ENCODE measurements at places on chromosomes 1 and 21.
A peak's percentile ranks its signal among the peaks of the same experiment; 100 is the strongest.

GRCh38 chr1:29305943-29306342, 69.6 kb downstream of the PTPRU start:
- DNase-seq, result no peak

GRCh38 chr21:43944078-43944633, 68.0 kb upstream of the TRAPPC10 start:
- DNase-seq, result no peak

DNA sequence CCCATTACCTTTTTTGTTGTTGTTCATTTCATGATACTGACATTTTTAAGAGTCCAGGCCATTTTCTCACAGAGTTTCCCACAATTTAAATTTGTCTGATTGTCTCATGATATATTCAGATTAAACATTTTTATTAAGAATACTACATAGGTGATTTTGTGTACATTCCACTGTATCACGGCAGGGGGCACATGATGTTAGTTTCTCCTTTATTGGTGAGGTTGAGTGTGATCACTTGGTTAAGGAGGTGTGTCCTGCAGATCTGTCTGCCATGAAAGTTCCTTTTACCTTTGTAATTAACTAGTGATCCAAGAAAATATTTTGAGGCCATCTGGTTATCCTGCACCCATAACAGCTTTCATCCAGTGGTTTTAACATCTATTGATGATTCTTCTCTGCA, 11.8 kb downstream of the RTCA start:
- DNase-seq, result peak; percentile 48

GRCh38 chr1:43074244-43074643, 97.8 kb downstream of the EBNA1BP2 start:
- no peak for DNase-seq

GRCh38 chr21:14403681-14404318, 20.9 kb upstream of the HSPA13 start:
- peak; percentile 42 for DNase-seq

GRCh38 chr21:16156841-16157489, 427.2 kb downstream of the USP25 start:
- no peak for DNase-seq

DNA sequence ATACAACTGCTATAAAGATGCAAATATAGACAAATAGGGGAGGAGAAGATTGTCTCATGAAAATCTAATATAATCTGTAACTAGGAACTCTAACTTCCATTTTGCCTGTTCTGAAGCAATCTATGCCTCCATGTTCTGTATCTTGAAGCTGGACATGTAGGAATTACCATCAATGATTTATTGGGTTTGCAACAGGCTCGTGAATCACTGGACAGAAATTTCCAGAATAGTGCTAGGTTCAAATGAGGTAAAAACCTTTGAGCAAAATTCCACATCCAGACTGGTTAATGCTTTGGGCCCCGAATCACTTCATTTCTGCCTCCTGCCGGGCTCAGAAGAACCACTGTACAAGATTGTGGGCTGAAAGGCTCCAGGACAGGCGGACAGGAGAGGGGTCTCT, 110.7 kb upstream of the CTTNBP2NL start:
- DNase-seq, result no peak

DNA sequence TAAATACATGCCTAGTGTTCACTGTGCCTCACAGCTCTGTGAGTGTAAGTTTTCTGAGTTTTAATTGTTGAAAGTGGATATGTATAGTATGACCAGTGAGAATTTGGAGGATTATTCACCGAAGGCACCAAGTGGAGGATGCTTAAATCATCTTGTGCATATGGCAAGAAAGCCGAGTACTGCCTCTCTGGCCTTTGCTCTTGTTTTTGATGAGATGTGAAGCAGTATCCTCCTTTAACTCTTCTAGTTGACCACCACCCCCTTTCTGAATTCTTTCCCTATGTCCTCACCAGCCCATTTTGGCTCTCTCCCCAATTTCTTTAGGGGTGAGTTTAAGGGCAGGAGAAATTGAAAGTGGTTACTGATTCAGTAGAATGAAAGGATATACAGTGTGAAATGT, 130.4 kb downstream of the SYT2 start:
- no peak for DNase-seq

DNA sequence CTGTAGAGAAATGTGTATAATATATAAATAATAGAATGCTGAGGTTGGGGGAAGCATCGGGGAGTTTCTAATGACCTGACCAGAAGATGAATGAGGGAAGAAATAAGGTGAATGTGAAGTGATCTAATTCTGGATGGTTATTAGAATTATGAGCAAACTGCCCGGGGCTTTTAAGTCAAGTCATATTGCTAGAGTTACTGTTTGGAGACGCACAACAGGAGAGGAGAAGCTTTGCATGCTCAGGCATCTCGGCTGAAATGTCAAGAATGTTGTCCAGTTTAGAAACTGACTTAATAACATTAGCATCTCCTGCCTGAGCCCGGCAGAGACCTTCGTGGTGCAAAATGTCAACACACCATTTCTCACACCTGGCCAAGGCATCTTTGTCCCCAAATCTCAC, 119.1 kb downstream of the RRAGC start:
- DNase-seq, result no peak

GRCh38 chr21:18244671-18245463, at the start of gene CHODL:
TSS of gene CHODL (plus strand) at chr21:18244833. CDS start at chr21:18245224, 391 bp downstream.
- DNase-seq, result no peak

- peak; percentile 36 for DNase-seq
Measured at GRCh38 chr1:3033040-3033789, 11.9 kb downstream of the ACTRT2 start.

DNA sequence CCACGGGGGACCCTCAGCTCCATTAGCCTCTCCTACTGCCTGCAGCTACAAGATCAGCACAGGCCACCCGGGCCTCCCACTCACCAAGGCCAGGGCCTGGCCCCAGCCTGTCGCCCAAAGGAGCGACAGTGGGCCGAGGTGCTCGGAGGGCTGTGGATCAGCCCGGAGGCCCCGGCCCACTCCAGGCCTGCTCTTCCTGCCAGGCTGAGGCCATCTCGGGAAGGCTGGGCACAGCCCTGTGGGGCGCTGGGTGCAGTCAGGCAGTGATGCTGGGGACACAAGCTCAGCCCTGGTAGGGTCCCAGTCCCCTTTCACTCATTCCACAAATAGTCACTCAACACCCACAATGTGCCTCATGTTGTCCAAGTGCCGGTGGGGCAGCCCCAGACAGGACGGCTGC, 58.8 kb downstream of the CASZ1 start:
- no peak for DNase-seq

GRCh38 chr1:46437723-46438122, 43.6 kb downstream of the FAAH start:
- DNase-seq, result no peak

GRCh38 chr1:41710980-41711379, 207.7 kb downstream of the HIVEP3 start:
- no peak for DNase-seq

DNA sequence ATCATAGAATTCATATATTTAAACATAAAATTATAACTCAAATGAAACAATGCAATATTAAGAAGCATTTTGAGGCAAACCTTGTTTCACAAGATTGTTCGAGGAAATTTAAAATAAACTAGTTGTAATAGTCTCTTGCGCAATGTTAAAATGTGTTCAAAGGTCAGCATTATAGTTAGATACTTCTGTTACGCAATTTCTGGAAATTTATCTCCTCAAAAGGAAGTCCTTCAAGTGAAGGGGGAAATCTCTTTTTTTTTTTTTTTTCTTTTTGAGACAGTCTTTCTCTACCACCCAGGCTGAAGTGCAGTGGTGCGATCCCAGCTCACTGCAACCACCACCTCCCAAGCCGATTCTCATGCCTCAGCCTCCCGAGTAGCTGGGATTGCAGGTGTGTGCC, 52.1 kb downstream of the FMO4 start:
- DNase-seq, result no peak

- peak; percentile 44 for DNase-seq
Measured at GRCh38 chr1:183543619-183544204, 46.5 kb downstream of the NCF2 start.

DNA sequence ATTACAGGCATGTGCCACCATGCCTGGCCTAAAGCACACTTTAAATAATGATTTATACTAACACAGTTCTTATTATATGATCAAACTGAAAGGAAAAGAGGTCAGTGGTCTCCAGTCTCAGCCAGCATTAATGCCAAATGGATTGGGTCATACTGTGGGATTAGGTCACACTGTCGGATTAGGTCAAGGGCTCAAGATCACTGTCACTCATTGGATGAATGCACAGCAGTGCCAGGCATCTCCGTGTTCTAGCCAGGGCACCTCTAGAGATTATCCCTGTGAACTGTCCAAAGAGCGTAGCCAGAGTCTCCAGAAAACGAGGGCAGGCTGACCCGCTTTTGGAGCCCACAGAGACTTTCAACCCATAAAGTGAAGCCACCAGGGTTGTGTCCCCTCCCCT, 70.9 kb downstream of the KCNN3 start:
- DNase-seq, result no peak

DNA sequence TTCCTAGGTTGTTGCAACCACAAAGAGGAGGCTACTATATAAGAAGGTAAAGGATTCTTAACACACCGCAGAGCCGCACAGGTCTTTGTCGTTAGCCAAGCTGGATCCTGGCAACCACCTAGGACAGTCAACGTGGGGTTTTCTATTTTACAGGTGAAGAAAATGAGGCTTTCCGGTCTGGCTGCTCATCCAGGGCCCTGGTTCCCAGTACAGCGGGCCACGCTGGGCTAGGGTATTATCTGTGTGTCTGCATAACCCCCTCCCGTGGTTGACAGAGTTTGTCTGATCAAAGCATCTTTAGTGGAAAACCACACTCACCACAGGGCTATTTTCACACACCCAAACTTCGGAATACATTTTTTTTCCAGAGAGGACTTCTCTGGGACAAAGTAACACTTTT, 39.0 kb upstream of the PDE9A start:
- DNase-seq, result peak; percentile 62

GRCh38 chr21:21200939-21201615, 202.9 kb downstream of the NCAM2 start:
- DNase-seq, result no peak

DNA sequence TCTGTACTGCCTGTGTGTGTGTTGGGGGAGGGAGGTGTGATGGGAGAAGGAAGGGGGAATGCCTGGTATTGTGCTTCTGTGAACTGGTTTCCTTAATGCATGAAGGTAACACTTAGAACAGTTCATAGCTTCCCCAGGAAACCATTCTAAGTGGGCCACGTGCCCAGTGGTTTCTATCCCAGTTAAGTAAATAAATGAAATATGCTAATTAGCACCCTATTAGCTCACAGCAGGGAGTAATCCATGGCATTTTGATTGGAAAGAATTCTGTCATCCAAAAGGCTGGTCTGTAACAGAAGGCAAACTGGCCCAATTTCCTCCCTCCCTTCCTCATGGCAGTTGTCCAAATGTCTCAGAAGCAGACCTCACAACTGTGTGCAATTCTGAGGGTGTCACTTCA, 199.3 kb downstream of the TTLL7 start:
- DNase-seq, result no peak

DNA sequence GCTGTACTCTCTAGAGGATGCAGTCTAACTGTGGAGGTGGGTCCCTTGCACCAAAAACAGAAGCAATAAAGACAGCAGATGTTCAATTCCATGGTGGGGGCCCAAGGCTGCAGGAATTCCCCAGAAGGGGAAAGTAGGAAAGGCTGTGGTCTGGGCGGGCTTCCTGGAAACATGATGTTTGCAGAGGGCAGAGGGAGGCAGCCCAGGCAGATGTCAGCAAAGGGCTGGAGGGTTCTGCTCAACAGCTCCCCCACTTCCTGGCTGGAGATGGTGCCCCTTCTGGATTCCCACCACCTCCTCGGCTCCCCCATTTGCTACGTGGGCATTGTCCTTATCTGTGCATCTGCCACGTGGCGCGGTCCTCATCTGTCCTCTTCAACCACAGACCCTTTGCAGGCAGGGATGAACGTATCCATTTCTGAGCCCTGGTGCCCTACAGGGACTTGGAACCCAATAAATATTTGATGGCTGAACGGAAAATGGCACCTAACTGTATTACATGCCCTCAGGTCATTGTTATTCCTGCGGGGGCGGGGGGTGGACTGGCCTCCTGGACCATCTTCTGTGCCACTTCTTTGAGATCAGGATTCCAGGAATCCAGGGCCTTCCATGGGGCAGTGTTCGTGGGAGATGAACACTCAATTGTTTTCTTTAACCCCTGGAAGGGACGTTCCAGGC, 8.4 kb upstream of the GUCA2B start:
- no peak for DNase-seq

DNA sequence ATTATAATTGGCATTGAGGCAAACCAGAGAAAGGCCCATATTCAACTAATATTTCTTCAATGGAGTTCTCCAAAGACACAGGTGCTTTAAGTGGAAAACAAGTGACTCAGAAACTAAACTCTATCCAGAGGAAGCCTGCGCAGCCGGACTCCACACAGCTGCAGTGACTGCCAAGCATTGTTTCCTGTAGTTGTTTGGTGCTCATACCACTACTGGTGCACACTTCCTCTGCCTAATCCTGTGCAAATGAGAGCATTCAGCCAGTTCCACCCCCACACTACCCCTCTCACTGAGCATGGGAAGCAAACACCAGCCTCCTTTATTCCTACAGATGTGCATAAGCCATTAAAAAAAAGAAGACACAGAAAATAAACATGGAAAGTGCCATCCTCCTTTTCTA, 102.9 kb downstream of the VAV3 start:
- no peak for DNase-seq

- peak; percentile 69 for DNase-seq
Measured at GRCh38 chr1:206581571-206581981, 30.7 kb downstream of the EIF2D start.

- no peak for DNase-seq
Measured at GRCh38 chr1:3774946-3775489, 2.5 kb downstream of the SMIM1 start.

GRCh38 chr1:154824179-154825000, 45.7 kb downstream of the KCNN3 start:
- no peak for DNase-seq

GRCh38 chr1:188706742-188707141, 1770.9 kb downstream of the BRINP3 start:
- no peak for DNase-seq

DNA sequence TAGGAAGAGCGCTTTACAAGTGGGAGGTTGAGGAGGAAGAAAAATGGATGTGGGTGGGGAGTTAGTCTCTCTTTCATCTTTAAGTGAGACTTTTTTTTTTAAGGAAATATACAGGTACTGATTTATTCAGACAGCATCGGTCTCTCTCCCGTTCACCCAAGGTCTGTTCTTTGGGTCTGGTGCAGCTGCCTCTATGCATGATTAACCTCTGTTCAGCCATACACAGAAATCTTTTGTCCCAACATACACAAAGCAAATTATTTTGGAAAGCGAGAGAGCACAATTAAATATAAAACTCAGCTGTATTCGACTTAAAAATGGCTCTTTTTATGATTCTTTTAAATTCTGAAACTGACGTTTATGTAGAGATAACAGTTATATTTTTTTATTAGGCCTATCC, 11.0 kb downstream of the PROX1 start:
- no peak for DNase-seq

Data from CD4-positive, alpha-beta T cell treated with Interleukin-15 for 4 hours (primary cell).